ENCODE measurements at places on chromosomes 4 and X.

GRCh38 chrX:39012621-39013111 is 211.4 kb downstream of the MID1IP1 start:
- no peak for DNase-seq

GRCh38 chr4:127165971-127166370 is 466.8 kb upstream of the INTU start:
- DNase-seq, result no peak

GRCh38 chr4:123952530-123953274 is 556.1 kb downstream of the SPRY1 start:
- no peak for DNase-seq

DNA sequence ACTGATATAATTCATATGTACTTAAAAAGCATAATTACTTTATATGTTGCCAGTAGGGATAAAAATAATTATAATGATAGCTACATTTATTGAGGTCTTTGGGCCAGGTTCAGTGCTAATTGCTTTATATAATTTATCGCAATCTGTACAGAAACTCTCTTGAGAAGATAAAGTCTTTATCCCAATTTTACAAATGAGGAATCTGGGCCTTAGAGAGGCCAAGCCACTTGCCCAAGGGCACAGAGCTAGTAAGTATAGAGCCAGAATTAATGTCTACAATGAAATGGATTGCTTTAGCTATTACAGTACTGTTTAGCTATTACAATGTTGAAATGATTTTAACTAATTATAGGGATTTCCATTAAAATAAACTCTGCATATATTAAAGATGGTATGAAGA is 30.6 kb upstream of the TBC1D1 start:
- no peak for DNase-seq

- DNase-seq, result no peak
Measured at GRCh38 chrX:115642311-115642710, 81.3 kb downstream of the PLS3 start.

- DNase-seq, result no peak
Measured at GRCh38 chrX:1870421-1870820, 255.6 kb downstream of the ASMT start.

GRCh38 chr4:16890651-16891050 is 7.8 kb downstream of the LDB2 start:
- no peak for DNase-seq

GRCh38 chr4:121411151-121411744 is 30.4 kb upstream of the QRFPR start:
- no peak for DNase-seq

GRCh38 chrX:130485870-130486269 is 84.1 kb downstream of the RBMX2 start:
- no peak for DNase-seq

GRCh38 chrX:153827903-153828302 is 2.4 kb downstream of the PDZD4 start:
- DNase-seq, result no peak

- DNase-seq, result no peak
Measured at GRCh38 chr4:182885738-182886077, 31.5 kb downstream of the DCTD start.

DNA sequence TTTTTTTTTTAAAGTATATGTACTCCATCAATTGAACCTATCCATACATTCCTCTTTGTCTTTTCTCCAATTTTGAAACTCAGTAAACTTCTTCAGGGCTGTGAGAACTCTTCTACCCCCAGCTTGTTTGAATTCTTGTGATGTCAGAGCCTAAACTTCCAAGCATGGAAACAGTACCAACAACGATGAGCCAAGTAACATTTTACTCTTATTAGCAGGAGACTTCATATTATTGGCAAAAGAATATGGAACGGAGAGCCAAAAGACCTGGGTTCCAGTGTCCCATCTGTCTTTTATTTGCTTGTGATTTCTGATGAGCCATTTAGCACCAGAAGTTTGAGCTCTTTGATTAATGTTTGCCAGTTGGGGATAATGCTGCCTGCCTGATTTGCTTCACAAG is 5.3 kb downstream of the DIAPH2 start:
- DNase-seq, result no peak

DNA sequence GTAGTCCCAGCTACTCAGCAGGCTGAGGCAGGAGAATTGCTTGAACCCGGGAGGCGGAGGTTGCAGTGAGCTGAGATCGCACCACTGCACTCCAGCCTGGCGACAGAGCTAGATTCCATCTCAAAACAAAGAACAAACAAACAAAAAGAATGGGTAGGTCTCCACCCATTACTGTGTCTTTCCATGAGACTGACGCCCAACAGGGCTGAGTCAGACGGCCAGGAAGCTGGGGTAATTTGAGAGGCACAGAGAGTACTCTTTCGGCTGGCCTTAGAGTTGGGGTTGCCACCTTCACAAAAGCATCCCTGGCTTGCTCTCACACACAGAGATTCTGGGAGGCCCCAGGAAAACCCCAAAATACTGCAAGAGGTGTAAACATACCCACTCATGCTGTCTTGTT is 72.0 kb upstream of the DHRSX start:
- DNase-seq, result no peak

DNA sequence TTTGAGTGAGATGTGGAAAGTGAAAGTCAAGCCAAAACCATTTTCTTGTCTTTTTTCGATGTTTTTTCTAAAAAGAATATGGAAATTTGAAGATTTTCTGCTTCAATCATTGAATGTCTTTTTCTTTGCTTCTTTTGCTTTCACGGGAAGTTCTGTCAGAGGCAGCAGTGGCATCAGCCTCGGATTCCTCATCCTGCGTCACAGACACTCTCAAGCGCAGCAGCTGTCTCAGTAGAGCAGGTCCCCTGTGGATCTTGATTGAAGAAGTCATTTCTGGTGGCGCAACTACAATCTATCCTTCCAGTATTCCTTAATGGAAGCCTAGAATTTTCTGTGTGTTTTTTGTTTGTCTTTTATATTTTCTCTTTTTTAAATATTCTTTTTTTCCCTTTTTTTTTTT is 52.7 kb upstream of the NEIL3 start:
- no peak for DNase-seq

DNA sequence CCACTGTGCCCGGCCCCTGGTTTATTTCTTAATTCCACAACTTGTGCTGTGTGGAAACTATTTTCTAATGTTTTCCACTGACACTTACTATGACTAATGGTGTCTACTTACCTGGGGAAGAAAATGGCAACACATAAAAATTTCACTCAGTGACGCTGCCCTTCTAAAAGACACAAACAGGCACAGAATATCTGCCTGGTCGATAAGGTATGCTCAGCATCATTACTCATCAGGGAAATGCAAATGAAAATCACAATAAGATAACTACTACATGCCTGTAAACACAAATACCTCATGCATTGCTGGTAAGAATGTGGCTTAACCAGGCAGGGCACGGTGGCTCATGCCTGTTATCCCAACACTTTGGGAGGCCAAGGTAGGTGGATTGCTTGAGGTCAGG is 61.6 kb downstream of the UBE2K start:
- no peak for DNase-seq

- DNase-seq, result no peak
Measured at GRCh38 chr4:7279902-7280301, 87.6 kb downstream of the SORCS2 start.

- no peak for DNase-seq
Measured at GRCh38 chr4:126755506-126755905, 877.3 kb upstream of the INTU start.

- DNase-seq, result no peak
Measured at GRCh38 chr4:83019794-83020494, 9.3 kb upstream of the LIN54 start.

- no peak for DNase-seq
Measured at GRCh38 chr4:128519163-128519830, 231.7 kb upstream of the PGRMC2 start.

DNA sequence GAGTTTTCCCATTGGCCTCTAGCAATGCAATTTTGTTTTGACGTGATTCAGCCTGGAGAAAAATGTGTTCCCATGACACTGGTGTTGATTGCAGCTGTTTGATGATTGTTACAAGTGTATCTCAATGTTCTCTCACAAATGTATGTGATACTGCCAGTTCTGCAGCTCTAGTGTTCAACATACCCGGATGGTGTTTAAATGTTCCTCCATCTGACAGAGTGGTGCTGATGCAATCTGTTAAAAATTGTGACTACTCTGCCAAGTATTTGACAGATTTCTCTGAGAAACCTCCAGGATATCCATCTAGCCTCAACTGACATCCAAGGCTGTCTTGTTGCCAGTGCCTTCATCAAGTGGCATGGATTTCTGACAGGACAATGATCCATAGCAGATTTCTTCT is 657.2 kb upstream of the DIAPH2 start:
- no peak for DNase-seq

DNA sequence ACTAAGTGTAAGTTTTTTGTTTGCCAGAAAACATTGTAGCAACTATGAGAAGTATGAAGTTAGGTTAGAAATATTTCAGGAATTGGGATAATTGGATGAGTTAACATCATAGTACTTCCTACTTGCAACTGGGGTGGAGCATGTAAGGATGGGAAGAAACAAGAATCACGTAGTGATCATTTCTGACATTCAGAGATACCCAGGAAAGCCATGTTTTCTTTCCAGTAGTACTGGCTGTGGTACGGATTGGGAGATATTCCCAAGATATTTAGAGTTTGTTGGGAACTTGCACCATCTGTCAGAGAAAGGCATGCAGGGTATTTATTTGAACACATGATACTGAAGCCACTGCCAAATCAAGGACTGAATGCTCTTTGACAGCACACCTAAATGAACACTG is 87.6 kb upstream of the SLC4A4 start:
- no peak for DNase-seq

DNA sequence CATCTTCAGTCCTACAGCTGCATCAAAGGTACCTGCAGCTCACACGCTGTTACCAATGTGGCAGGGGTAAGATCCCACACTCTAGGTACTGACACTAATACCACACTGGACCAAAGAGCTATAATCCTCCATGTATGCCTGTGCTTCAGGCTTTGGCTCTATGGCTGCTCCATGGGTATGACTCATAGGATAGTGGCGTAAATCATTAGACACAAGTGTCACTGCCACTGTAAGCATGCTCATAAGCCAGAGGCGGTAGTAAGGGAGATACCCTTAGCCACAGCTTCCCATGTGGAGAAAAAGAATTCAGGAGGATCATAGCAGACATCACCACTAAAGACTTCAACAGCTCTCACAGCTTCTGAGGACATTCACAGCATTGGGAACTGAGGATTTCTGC is 287.5 kb downstream of the ACTRT1 start:
- no peak for DNase-seq

GRCh38 chrX:130482871-130483270 is 81.1 kb downstream of the RBMX2 start:
- DNase-seq, result no peak

DNA sequence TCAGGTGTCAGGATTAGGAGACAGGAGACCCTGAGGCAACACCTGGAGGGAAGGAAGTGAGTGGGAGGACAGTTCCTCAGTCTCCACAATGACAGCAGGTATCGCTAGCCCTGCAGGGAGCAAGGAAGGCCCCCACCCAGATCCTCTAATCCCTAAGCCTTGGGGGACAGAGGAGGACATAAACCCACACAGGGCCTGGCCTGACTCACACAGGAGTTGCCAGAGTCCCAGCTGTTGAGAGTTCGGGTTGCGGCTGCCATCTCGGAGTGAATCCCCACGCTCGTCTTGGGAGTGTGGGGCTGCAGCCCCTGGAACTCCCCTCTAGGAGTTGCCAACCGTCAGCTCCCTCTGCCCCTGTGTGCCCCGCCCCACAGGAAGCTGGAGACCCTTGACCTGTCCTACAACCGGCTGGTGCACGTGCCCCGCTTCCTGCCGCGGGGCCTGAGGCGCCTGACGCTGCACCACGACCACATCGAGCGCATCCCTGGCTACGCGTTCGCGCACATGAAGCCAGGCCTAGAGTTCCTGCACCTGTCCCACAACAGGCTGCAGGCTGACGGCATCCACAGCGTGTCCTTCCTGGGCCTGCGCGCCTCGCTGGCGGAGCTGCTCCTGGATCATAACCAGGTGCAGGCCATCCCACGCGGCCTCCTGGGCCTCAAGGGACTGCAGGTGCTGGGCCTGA is 9.2 kb upstream of the BGN start:
- no peak for DNase-seq

DNA sequence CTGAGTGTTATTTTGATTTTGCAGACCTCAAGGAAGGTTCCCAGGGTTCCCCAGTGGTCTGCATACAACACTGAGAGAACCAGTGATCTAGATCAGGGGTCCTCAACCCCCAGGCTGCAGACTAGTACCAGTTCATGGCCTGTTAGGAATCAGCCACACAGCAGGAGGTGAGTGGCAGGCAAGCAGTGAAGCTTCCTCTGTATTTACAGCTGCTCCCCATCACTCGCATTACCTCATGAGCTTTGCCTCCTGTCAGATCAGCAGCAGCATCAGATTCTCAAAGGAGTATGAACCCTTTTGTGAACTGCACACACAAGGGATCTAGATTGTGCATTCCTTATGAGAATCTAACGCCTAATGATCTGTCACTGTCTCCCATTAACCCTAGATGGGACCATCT is 28.5 kb downstream of the EDNRA start:
- no peak for DNase-seq

DNA sequence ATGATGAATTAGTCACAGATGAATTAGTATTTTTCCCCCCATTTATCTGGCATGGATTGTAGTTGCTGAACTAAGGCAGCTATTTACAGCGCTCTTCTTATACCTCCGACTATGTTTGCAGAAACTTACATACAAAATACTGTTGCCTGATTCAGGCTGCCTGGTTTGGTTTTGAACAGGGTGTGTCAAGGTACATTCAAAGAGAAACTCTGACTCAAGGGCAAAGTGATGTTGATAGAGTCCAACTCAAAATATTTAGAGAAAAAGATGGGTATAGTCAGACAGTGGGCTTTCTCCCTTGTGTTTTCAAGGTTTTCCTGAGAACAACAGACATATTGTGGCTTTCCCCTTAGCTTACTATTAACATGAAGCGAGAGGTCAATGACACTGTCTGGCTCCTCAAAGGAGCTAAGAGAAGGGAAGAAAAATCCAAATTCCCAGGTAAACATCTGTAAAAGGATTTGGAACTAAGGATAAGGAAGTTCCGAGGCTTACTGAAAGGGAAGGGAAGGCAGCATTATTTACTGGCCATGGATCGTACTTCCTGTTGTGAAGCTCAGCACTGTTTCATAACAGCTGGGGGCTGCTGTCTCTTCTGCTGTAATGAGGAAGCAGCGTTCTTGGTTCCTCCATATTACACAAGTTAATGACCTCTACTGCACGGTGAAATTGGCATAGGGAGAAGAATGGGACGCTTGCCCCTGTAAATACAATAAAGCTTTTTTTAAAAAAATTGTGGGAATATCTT is 30.9 kb downstream of the FAM9C start:
- DNase-seq, result no peak

DNA sequence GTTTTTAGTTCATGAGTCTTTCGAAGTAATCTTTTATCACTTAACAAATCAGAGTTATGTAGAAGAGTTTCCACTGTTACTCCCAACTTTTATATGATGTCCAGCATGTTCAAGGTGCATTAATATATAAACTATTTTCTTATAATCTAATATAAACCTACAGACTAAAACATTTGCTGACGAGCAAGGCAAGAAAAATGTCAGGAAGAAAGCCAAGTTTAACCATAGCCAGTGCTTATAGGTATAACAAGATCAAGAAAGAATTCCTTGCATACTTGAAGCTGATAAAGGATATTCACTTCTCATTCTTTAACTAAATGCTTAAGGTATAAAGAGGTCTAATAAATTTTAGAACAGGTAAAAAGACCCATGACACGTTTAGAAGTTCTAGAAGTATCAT is 167.7 kb downstream of the NPNT start:
- no peak for DNase-seq

All from stimulated activated CD4-positive, alpha-beta T cell treated with anti-CD3 and anti-CD28 coated beads, Interleukin-2, amount 100 ng/mL, for 24 hours (primary cell).